ENCODE measurements at places on chromosomes 6 and 20.

DNA sequence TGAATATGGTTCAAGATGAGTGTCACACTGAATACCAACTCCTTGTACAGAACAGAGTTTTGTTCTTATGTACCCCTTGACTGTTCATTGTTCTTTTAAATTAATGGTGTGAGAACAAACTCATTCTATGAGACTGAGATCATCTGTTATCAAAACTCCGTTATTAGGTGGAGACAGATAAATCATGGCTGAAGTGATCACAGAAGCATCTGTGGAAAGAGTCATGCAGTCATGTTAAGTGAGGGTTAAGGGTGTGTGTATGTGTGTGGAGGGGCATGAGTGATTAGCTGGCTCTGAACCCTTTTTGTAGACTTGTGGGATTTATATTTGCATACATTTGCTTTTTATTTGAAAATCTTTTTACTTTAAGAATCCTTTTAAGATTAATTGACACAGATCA is 24.7 kb downstream of the ADGRG6 start:
- DNase-seq = no peak

- DNase-seq = no peak
These were observed 111.9 kb downstream of the CEBPB start for GRCh38 chr20:50302341-50303057.

GRCh38 chr6:142343938-142344337 is 42.1 kb downstream of the ADGRG6 start:
- DNase-seq = no peak

GRCh38 chr20:3714092-3714491 is 1.7 kb upstream of the SIGLEC1 start:
- DNase-seq = no peak

GRCh38 chr6:132505158-132505557 is 7.8 kb downstream of the STX7 start:
- no peak for DNase-seq

GRCh38 chr20:52130406-52130805 is 61.2 kb downstream of the ZFP64 start:
- DNase-seq = no peak

- DNase-seq = no peak
These were observed 260.4 kb downstream of the CDH4 start for GRCh38 chr20:61512475-61512874.

GRCh38 chr6:87049779-87050178 is 45.1 kb downstream of the CGA start:
- DNase-seq = no peak

Data from Calu3 (cell line).